CD4-positive, alpha-beta T cell treated with Interleukin-4 for 4 hours (primary cell): ENCODE measurements at places on chromosomes 11 and 22.

DNA sequence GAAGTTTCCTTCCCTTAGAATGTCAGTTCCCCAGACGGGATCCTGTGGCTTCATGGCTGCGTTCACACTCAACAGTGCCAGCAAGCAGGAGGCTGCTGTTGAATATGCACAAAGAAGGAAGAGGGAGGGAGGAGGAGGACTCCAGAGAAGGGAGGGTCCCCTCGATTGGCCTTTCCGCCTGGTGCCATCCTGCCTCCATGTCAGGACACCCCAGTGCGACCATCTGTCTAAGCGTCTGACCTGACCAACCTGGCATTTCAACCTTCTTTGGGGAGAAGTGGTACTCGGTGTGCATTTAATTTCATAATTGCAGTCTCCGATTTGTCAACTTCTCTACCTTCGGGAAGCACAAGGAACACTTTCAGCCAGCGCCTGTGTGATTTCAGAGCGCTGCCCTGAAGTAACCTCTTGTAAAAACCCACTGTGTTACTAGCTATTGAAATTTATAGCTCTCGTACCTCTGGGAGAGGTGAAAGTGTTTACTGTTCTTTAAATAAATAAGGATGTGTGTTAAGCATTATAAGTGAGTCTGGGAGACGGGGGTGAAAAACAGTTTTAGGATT lies 1491.9 kb downstream of the TBC1D22A start:
- no peak for DNase-seq

DNA sequence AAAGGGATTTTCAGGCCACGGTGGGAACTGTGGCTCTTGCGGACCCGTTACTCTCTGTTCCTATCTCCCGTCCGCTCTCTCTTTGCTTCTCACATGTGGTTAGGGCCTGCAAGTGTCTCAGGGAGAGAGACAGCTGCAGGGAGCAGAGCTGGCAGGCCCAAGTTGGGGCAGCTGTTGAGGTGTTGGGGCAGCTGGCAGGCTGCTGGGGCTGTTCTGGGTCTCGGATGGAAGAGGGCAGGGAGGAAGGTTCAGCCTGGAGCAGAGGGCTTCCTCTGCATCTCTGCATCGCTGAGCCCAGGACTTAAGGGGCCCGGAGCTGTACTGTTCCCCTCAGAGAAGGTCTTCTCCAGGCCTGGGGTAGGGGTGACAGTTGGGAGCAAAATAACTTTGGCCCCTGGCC lies 2.6 kb upstream of the CNIH2 start:
- DNase-seq = no peak

- DNase-seq = no peak
Observed at GRCh38 chr22:40678493-40679248, 613 bp upstream of the MCHR1 start.

- no peak for DNase-seq
Observed at GRCh38 chr22:49087198-49087597, 740.5 kb downstream of the BRD1 start.

GRCh38 chr11:36156817-36157519 lies 132.3 kb downstream of the COMMD9 start:
- DNase-seq = no peak

DNA sequence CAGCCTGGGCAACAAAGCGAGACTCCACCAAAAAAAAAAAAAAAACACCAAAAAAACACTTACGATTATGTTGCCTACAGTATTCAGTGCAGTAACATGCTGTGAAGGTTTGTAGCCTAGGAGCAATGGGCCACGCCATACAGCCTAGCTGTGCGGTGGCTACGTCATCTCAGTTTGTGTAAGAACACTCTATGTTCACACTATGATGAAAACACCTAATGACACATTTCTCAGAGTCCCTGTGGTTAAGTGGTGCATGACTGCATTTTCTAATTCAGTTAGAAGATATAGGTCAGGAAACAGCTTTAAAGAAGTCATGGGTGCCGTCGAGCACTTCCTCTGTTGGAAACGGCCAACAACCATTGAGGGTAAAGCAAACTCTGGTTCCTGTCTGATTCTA lies 75.7 kb upstream of the ANO1 start:
- DNase-seq = no peak
